ENCODE measurements at places on chromosomes 13 and 19.

DNA sequence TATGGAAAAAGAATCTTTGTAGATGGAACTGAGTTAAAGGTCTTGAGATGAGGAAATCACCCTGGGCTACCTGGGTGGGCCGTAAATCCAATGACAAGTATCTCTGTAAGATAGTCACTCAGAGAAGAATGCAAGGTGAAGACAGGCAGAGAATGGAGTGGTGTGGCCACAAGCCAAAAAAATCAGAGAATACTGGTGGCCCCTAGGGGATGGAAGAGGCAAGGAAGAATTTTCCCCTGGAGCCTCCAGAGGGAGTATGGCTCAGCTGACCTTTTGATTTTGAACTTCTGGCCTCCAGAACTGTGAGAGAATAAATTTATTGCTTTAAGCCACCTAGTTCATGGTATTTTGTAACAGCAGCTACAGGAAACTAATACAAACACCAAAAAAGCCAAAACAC is 32.7 kb upstream of the CSNK1A1L start:
- DNase-seq = no peak

- no peak for DNase-seq
Observed at GRCh38 chr19:10450191-10450852, 30.0 kb downstream of the PDE4A start.

DNA sequence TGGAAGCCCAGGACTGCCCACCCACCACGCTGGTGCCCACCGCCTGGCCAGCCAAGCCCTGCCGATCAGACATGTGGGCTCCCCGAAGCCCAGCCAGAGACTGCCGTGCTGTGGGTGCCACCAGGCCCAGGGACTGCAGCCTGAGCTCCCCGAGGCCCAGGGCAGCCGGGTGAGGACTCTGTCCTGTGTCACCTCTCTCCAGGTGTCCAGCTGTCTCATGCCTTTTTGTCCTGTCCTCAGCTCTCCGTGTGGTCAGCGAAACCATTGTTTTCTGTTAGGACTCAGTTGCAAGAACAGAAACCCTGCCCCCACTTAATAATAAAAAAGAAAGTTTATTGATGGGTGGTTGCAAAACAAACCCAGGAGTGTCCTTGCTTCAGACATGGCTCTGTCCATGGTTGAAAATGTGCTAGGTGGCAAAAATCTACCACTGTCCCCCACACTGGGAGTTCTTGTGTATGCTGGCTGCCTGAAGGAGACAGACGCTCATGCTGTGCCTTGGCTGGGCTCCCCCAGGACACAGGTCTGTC is 9.9 kb downstream of the PLEKHF1 start:
- DNase-seq = no peak

DNA sequence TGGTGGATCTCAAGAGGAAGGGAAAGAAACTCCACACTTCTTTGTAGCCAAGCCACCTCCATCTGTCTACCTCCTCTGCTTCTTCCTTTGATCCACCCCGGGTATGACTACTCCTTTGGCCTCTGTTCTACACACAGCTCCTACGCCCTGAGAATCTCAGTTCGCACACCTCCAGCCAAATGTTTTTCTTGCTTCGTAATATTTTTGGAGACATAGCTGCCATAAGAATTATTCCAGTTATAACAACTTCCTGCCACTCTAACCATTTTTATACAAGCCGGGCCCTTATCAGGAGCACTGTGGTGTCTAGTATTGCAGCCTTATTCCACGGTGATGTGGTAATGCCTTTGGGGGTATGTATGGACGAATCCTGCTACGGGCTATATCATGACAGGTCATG is 126.7 kb downstream of the STARD13 start:
- DNase-seq = no peak

GRCh38 chr19:43638214-43638994 is 1.2 kb downstream of the CADM4 start:
- DNase-seq = no peak

GRCh38 chr19:46616631-46617322 is 8.1 kb downstream of the PTGIR start:
- DNase-seq = no peak

DNA sequence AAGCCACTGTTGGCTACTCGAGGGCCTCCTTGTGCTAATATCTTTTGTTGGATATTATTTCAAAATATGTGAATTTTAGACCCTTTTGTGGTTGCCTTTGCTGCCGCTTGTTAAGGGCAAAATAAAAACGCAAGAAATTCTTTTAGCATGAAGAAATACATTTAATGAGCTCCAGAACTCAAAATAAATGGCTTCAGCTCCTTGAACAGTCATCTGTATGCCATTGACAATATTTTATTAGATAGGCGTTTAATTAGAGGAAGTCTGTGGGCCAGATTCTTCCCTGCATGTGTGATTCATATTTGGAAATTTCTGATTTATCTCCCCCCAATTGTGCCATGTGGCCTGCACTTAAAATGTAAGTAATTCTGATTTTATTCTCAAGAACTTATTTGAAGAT is 177.2 kb downstream of the STK24 start:
- no peak for DNase-seq

- no peak for DNase-seq
Observed at GRCh38 chr19:40724855-40725254, 7.9 kb downstream of the ITPKC start.

- DNase-seq = no peak
Observed at GRCh38 chr13:93425411-93425810, 198.8 kb downstream of the GPC6 start.

- no peak for DNase-seq
Observed at GRCh38 chr19:2089727-2090053, 6.4 kb downstream of the MOB3A start.
